ENCODE measurements at places on chromosomes 11 and 22.

GRCh38 chr11:46505741-46506482, 87.9 kb downstream of the AMBRA1 start:
- no peak for DNase-seq

DNA sequence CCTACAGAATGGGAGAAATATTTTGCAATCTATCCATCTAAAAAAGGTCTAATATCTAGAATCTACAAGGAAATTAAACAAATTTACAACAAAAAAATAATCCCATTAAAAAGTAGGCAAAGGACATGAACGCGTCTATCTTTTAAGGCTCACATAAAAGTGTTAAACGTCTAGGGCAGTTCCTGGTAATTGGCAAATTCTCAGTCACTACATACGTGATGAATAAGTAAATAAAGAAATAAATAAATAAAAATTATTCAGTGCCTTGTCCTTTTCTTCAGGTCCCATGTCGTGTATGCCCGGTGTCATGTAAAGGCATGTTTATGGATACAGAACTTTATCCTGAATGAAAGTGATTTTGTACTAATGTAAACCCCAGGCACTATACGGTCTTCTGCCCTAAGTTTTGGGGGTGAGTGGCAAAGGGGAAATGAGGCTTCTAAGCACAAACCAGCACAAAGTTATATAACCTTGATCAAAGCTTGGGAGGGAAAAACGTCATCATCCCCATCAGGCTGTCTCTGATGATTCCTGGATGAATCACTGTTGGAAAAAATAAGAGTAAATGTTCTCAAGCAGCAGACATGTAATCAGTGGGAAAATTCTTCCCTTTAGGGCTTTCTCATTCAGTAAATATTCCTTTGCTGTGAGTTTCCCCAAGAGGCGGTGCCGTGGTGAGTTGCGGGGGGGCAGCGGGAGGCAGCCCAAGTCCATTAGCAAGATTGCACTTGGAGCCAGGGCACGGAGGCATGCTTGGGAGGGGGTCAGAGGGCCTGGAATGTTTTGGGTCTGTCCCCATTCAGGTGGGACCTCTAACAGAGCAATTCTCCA, 30.4 kb upstream of the MICAL2 start:
- DNase-seq, result no peak

DNA sequence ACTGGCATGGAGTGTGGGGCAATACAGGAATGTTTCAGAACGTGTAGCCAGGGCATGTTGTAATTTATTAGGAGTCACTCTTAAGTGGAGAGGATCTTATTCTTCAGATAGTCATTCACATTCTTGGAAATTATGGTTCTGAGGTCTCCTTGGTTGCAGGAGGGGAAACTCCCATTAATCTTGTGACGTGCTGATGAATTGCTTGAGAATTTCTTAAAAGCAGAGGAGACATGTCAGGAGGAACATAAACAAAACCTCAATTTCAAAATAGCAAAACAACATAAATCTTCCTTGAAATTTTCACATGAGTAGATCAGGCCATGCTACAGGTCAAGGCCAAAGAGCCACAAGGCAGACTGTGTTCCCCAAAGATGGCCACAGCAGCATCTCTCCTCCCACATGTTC, 50.4 kb downstream of the ADM start:
- no peak for DNase-seq

GRCh38 chr22:41908411-41909309, 6.2 kb downstream of the SHISA8 start:
- no peak for DNase-seq

DNA sequence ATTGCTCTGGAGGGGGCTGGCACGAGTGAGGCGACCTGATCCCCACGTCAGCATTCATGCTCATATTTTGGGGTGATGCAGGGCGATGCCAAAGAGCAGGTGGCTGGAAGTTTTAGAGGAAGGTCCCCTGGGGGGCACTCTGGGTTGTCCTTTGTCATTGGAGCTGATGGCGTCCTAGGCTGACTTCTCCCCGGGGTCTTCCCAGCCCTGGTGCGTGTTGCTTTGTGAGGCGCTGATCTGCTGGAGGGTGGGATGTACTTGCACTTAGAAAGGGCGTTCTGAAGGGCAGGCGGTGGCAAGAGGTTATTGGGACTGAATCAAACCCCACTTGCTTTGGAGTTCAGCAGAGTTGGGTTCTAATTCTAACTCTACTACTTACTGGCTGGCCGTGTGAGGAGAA, 313.3 kb downstream of the NTM start:
- no peak for DNase-seq

DNA sequence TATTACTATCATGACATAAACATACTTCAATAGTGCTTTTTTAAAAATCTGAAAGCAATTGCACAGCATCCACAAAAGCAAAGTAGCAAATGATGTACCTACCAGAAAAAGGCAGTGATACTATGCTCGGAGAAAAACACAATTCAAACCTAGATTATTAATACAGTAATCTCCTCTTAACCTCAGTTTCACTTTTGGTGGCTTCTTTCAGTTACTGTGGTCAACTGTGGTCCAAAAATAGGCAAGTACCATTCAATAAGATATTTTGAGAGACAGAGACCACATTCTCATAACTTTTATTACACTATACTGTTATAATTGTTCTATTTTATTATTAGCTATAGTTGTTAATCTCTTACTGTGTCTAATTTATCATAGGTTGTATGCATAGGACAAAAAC, 20.8 kb downstream of the KCNA4 start:
- DNase-seq, result no peak

GRCh38 chr22:36180928-36181327, 20.4 kb upstream of the APOL3 start:
- DNase-seq, result no peak

GRCh38 chr22:24843048-24843447, 37.0 kb downstream of the SGSM1 start:
- no peak for DNase-seq

- no peak for DNase-seq
Measured at GRCh38 chr11:9066433-9066925, 24.9 kb downstream of the SCUBE2 start.
